Naive B cell (primary cell): ENCODE measurements at places on chromosomes 5 and 9.

- DNase-seq: no peak
Measured at GRCh38 chr5:175378444-175379028, 65.4 kb downstream of the DRD1 start.

- no peak for DNase-seq
Measured at GRCh38 chr5:141003791-141004611, 37.7 kb downstream of the PCDHAC2 start.

GRCh38 chr9:69122549-69123141 lies 51.4 kb upstream of the TJP2 start:
- no peak for DNase-seq

DNA sequence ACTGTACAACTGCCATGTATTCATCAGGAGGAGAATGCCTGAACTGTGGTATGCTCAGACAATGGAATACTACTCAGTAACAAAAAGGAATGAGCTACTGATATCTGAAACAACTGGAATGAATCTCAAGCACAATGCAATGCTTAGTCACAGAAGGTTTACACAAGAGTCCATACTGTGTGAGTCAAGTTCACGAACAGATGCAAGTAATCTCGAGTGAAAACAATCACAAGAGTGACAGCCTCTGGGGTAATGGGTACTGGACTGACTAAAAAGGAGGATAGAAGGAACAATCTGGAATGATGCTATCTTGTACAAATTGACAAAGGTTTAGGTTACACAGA lies 19.5 kb upstream of the GOLGA1 start:
- DNase-seq: no peak

- no peak for DNase-seq
Measured at GRCh38 chr5:107155707-107156106, 515.0 kb downstream of the EFNA5 start.

- DNase-seq: no peak
Measured at GRCh38 chr5:89255845-89256463, 373.0 kb upstream of the MEF2C start.

DNA sequence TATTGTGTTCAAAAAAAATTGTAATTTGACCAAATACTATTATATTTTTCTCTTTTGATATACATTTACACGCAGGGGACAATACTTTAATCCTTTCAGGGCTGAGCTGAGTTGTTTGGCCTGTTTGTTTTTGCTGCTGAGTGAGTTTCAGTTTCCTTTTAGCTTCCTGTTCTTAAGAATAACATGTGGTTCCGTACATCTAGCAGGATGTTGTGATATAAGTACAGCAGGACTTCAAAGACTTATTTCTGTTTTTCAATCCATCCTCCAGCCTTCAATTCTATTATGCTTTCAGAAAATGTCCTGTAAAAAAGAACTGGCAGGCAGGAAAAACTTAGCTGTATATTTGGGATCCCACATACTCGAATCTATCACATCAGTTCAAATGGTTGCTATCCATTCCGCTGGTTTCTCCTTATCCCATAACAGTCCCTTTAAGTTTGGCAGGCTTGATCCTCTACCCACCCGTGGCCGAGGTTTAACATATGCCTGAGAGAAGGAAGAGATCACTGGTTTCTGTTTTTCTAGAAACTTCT lies 1037.3 kb upstream of the ACO1 start:
- DNase-seq: peak; percentile 62

- DNase-seq: no peak
Measured at GRCh38 chr9:137989999-137990715, 112.6 kb downstream of the CACNA1B start.
